Spinal cord (tissue), 10 donors: ENCODE measurements at places on chromosomes 2 and 18. TPM values are rescaled to one million over a fixed set of nuclear protein-coding genes. Genes with fewer than 3 reads are reported as not detected.

DNA sequence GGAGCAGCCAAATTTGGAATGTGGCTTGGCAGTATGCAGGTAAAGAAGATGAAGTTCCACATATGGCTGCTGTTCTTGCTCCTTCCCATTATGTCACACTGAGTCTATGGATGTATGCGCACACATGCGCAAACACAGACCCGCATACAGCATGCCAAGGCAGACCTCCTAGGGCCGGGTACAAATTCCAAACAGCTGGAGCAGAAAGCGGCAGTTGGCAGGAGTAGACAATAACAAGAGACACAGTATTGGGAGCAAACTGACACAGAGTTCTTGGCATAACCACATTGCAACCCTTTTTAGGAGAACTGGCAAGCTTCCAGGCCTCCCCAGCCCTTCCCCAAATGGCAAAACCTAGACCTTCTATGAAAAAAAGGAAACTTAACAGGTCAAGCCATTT, 268.9 kb downstream of the SP3 start:
- H3K4me3 ChIP-seq, result no peak overlapping the region
- peaks cover 4% of the 10 kb centered on the region for H3K4me1 ChIP-seq
- no peak overlapping the region for H3K27ac ChIP-seq
- H3K27me3 ChIP-seq, result no peaks in the 10 kb centered on the region
- no peaks in the 10 kb centered on the region for H3K36me3 ChIP-seq

DNA sequence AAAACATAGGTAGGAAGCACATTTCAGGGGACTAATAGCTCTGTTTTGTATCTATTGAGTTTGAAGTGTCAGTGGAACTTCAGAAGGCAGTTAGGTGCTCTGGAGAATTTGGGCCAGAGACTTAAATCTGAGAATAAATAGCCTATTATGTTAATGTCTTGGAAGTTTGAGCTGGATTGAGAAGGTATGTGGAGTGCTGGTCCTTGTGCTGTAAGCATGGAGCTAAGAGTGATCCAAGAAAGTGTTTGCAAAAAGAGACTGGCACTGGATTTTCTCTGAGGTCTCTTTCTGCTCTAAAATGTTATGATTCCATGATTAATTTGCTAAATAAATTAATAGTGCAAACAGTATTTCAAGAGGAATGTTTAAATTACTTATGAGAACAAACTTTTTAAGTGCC, 63.3 kb downstream of the ICOS start:
- no peaks in the 10 kb centered on the region for H3K36me3 ChIP-seq
- H3K4me1 ChIP-seq, result no peaks in the 10 kb centered on the region
- H3K27ac ChIP-seq, result no peak overlapping the region
- DNase-seq, result no peak

DNA sequence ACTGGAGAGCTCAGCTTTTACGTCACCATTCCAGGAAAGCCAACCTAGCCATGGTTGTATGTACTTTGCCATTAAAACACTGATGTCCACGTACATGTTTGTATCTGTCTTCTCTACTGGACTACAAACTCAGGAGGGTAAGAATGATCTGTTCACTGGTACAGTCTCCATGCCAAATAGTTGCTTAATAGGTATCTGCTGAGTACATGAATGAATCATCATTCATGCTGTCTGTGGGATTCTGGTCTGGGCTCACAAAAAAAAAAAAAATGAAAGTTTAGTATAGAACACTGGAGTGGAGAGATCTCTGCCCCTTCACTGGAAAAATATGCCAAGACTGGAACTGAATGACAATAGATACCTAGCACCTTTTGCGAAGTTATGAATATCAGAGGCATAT, 102.6 kb upstream of the ITGA4 start:
- DNase-seq, result no peak
- no peaks in the 10 kb centered on the region for H3K36me3 ChIP-seq
- H3K27me3 ChIP-seq, result no peaks in the 10 kb centered on the region
- no peak overlapping the region for H3K4me3 ChIP-seq
- no peak overlapping the region for H3K27ac ChIP-seq
- H3K4me1 ChIP-seq, result no peaks in the 10 kb centered on the region

DNA sequence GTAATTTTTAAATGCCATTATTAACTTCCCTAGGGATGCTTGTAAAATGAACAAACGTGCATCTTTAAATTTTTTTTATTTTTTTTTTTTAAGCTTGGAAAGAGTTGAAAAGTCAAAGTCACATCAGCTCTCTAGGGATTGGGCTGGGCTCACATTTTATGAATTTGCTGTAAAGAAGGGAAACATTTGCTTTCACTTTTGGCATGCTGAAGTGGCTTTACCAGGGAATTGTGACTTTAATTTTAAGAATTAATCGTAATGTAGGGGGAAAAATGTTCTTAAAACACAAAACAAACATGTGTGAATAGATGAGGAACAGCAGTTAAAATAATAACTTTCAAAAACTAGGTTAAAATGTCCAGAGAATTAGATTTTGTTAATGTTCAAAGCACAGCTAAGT, 123.0 kb downstream of the AGAP1 start:
- DNase-seq, result no peak
- no peaks in the 10 kb centered on the region for H3K27me3 ChIP-seq
- peaks cover 39% of the 10 kb centered on the region for H3K4me1 ChIP-seq
- no peak overlapping the region for H3K4me3 ChIP-seq

GRCh38 chr18:731185-731584, 18.8 kb upstream of the ENOSF1 start:
- H3K27ac ChIP-seq, result no peak overlapping the region
- no peak overlapping the region for H3K4me3 ChIP-seq
- H3K36me3 ChIP-seq, result peaks cover 15% of the 10 kb centered on the region
- no peaks in the 10 kb centered on the region for H3K4me1 ChIP-seq
- DNase-seq, result no peak

- peak overlapping the region; percentile 68 for H3K4me3 ChIP-seq
- H3K27me3 ChIP-seq, result no peaks in the 10 kb centered on the region
- peak overlapping the region; percentile 83 for H3K27ac ChIP-seq
- DNase-seq, result no peak
- H3K36me3 ChIP-seq, result no peaks in the 10 kb centered on the region
Measured at GRCh38 chr2:18559531-18560030, 872 bp downstream of the RDH14 start.

DNA sequence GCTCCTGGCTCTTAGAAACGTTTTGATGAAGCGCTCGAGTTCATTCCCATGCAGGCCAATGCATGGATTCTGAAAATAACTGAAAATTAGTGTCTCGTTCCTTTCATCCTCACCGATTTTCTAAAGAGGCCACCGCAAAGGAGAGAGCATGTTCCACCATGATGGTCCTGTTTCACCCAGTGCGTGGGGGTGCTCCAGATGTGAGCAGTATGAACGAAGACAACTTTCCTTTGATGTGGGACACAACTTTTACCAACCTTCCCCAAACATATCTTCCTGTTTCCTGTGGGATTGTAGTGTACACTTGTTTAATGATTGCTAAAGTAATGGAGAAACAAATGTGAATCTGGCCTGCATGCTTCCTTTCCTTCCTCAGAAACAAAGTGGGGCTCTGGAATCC, 114.5 kb downstream of the PRPF40A start:
- DNase-seq, result no peak
- H3K36me3 ChIP-seq, result peaks cover 2% of the 10 kb centered on the region
- no peaks in the 10 kb centered on the region for H3K27me3 ChIP-seq
- peak overlapping the region; percentile 16 for H3K27ac ChIP-seq
- no peak overlapping the region for H3K4me3 ChIP-seq

- no peak overlapping the region for H3K4me3 ChIP-seq
- no peaks in the 10 kb centered on the region for H3K36me3 ChIP-seq
- H3K4me1 ChIP-seq, result no peaks in the 10 kb centered on the region
- DNase-seq, result no peak
- H3K27me3 ChIP-seq, result no peaks in the 10 kb centered on the region
Measured at GRCh38 chr2:74944987-74945787, 13.3 kb upstream of the POLE4 start.

DNA sequence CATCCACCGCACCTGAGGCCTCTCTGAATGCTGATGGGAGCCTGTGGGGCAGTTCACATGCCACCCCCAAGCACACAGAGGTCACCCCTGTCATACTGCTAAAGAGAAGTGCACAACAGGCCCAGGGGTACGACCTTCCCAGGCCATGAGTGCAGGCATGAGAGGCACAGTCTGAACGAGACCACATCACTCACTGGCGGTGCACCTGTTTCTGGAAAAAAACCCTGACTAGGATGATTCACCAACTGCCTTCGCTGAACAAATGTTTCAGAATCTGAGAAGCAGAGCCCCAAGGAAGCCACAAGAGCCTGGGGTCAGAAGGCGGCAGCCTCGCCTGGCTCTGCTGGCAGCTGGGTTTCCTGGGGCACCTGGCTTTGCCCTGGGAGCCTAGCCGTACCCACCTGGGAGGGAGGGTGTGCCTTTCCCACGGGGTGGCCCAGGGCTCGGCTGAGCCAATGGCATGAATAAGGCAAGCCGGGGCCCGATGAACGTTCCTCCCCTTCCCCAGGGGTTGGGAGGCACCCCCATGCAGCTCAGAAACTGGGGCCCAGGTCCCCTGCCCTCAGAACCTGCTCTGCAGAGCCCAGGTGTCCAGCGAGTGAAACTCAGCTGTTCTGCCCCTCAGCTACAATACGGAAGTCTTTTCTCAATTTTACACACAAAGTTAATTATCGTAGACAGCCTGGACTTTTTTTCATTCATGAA, 73.8 kb downstream of the HDAC4 start:
- H3K27me3 ChIP-seq, result no peaks in the 10 kb centered on the region
- peaks cover 14% of the 10 kb centered on the region for H3K36me3 ChIP-seq
- no peak for DNase-seq
- no peak overlapping the region for H3K27ac ChIP-seq

DNA sequence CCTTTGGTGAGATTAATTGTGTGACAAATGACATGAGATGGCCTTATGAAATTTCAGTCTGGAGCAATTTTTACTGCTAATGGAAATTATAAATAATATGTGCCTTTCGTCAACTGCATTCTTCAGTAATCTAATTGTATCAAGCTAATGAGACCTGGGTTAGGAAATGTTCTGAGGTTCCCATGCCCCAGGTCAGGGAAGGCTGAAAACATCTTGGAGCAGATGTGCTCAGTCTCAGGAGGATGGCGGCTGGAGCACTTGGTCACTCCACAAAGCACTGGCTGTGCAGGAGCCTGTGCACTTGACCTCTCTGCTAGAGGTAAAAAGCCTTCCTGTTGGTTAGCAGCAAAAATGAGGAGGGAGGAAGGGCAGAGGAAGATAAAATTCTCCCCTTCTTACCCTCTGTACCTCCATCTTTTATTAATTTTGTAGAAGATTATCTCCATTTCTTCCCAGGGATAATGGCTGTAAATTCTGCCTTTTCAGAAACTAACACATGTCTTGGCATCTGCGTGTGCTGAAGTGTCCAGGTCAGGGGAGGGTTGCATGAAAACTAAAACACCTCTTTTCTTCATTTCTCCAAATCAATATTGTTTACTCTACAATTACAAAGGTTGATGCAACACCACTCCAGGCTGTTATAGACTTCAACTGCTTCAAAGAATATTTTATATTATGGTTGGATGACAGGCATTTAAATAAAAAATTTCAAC, 1606.4 kb upstream of the ACVR2A start:
- no peak for DNase-seq
- H3K27ac ChIP-seq, result no peak overlapping the region
- no peak overlapping the region for H3K4me3 ChIP-seq

- no peaks in the 10 kb centered on the region for H3K4me1 ChIP-seq
- H3K27ac ChIP-seq, result no peak overlapping the region
- no peaks in the 10 kb centered on the region for H3K27me3 ChIP-seq
- DNase-seq, result no peak
Measured at GRCh38 chr2:186526281-186526680, 40.2 kb downstream of the ZC3H15 start.

DNA sequence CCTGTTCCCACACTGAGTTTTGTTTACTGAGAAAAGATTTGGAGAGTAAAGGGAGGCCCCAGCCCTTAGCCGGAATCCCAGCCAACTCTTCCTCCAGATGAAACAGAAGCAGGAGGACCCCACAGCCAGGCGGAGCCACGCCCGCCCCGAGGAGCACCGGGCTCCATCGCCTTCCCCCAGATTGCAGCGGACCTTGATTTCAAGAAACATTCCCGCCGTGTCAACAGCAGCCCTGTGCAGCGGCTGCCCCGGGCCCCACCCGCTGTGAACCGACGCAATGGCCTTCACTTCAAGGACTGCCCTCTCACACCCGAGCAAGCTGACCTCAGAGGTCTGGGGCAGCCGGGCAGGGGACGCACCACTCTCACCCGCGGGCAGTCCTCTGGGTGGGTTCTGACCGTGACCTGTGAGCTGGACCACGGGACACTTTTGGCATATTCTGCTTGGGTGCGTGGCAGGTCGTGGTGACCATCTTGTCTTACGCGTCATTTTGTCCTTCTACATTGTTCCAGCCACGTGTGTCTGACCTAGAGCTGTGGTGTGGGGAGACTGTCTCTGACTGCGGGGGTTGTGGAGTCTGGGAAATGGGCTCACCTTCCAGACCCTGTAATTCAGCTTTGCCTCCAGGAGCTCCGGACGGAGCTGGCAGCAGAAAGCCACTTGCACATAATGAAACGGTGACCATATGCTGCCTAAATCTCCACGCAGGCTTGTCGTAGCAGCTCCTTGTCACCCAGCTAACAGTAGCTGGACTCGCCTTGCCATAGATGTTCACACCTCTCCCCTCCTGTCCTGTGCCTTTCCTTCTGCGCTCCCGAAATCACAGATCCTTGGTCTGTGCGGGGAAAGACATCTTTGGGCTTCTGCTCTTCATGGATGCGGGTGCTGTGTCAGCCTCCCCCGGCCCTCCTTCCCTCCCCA, 32.0 kb upstream of the INHBB start:
- no peak for DNase-seq
- H3K27ac ChIP-seq, result no peak overlapping the region
- peak overlapping the region; percentile 32 for H3K4me3 ChIP-seq
- H3K27me3 ChIP-seq, result peaks cover 5% of the 10 kb centered on the region
- H3K4me1 ChIP-seq, result peaks cover 33% of the 10 kb centered on the region

Gene SALL3
- total RNA-seq, result 18.4 TPM

Gene RGPD3
- 0.50 TPM for total RNA-seq

Gene SKA1
- total RNA-seq, result 3.8 TPM

Gene TACR1
- 1.7 TPM for total RNA-seq

Gene CACNB4
- 22.3 TPM for total RNA-seq

Gene NAB1
- 72.0 TPM for total RNA-seq

Gene HJURP
- total RNA-seq, result 4.9 TPM
